ENCODE measurements at places on chromosomes 4 and X. TPM values are rescaled to one million over a fixed set of nuclear protein-coding genes. Genes with fewer than 3 reads are reported as not detected.

DNA sequence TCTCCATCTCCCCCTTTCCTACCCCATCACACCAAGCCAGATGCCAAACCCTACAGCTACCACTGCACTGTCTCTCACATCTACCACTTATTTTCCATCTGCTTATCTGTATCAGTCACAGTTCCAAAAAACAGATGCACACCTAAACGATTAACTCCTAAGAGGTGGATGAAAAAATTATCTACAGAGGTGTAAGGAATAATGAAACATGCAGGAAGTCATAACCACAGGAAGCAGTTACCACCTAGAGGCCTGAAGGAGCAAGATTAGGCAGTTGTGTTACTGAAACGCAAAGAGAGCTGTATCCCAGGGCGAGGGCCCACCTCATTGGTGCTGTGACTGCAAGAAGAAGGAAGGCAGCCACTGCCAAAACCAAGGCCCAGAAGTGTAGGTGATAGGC, 87.8 kb upstream of the FAM241A start:
- no peak for DNase-seq

The SHROOM3 gene
- 11.3 TPM for total RNA-seq

DNA sequence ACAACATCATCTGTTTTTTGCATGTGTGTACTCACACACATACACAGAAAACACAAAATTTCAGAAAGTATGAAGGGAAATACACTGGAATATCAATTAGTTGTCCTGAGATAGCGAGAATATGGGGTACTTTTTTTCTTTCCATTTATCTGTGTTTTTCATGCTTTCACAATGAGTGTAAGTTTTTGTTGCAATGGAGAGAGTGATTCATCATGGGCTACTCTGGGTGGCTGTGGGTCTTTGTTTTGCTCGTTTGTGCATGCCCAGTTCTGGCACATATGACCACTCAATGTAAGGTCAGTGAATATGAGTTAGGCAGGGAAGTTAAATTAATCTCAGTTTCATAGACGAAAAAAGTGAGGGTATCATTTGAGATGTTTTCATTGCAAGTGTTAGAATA, 26.9 kb downstream of the XK start:
- no peak for DNase-seq

- no peak for DNase-seq
These were observed 11.3 kb downstream of the FRG2 start for GRCh38 chr4:190015538-190016368.

DNA sequence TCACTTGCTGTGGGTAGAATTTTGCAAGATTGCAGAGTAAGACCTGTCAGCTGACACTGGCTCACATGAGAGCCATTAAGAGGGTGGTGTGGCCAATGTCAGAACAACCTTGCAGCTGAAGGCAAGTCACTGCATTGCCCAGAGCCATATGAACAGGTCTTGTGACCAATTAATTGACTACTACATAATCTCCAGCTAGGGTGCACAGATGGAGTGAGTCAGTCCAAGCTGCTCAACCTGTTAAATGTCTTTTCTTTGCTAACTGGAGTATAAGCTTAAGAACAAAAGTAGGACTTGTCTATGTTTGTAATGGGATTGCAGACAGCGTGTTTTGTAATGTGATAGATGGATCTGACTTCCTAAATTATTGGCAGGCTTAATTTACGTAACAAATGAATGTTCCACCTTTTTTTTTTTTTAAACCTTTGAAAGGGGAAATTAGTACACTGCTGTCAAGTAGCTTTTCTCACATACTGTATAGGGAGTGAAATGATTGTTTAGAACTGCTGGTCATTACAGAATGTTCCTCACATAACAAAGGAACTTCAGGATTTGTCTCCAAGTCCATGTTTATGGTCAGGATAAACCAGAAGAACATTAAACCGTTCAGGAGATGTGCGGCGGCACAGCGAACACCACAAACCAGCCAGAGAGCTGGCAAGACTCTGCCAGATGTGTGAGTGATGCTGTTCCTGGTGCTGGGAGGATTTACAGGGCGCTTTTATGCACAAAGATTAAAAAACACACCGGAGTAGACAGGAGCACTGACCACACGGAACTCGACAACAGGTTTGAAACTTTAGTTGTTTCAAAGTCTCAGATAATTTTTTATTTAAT, 37.0 kb downstream of the FNIP2 start:
- no peak for DNase-seq

- no peak for DNase-seq
These were observed 135.8 kb upstream of the PUDP start for GRCh38 chrX:7283741-7284140.

The SERPINA7 gene
- total RNA-seq: not detected

The UBA6 gene
- 33.4 TPM for total RNA-seq

DNA sequence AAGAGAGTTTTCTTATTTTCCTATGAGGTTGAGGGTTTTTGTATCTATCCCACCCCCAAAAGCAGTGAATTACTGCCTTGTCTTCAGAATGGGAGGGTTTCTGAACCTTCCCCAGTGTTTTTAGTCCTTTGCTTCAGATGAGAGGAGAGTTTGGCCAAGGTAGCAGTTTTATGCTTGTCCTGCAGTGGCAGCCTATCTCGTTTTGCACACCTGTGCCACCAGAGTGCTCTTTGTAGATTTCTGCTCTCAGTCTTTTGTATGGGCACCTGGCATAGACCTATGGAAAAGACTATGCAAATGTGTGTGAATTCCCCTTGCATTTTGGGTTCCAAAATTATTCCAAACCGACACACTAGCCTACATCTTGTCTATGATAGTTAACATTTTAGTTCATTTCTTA, 5.8 kb downstream of the TBC1D19 start:
- no peak for DNase-seq

The LDOC1 gene
- 6.8 TPM for total RNA-seq
